ENCODE measurements at places on chromosomes 2 and 18.

DNA sequence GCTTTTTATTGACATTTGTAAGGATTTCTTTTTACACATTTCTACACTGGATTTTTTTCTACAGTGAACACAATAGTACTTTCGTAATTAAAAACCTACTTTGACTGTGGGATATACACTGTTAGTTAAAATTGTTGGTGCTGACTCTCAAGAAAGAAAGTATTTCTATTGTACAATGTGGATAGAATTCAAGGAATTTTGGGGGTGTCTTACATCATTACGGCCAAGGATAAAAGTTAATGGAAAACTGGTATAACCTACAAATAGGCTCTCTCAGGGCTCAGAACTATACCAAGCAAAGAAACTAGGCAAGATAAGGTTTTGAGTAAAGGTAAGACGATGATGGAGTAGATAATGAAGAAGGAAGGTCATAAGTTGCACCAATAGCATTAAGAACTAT is 198.4 kb upstream of the PARD3B start:
- DNase-seq, result no peak

- no peak for DNase-seq
These were observed 110.0 kb downstream of the MYCN start for GRCh38 chr2:16050261-16050907.

DNA sequence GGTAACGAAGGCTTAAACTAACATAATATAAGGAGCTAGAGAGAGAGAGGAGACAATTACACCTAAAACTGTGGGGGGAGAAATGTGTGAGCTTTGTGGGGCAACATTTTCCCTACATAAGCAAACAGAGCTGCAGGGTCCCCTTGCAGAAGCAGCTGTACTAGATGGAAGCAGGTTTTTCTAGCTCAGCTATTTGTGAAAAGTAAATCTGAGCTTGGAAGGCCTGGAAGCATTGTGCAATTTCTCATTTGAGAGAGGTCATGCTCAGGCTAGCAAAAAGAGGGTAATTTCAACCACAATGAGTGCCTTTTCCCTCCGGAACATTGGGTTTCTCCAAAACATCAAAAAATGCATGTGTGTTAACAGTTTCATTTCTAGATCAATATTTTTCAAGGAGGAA is 130.0 kb downstream of the ARL4C start:
- DNase-seq, result no peak

- DNase-seq, result no peak
These were observed 102.4 kb downstream of the STK39 start for GRCh38 chr2:168145011-168145410.

GRCh38 chr18:70376914-70377258 is 88.0 kb downstream of the SOCS6 start:
- DNase-seq, result no peak

DNA sequence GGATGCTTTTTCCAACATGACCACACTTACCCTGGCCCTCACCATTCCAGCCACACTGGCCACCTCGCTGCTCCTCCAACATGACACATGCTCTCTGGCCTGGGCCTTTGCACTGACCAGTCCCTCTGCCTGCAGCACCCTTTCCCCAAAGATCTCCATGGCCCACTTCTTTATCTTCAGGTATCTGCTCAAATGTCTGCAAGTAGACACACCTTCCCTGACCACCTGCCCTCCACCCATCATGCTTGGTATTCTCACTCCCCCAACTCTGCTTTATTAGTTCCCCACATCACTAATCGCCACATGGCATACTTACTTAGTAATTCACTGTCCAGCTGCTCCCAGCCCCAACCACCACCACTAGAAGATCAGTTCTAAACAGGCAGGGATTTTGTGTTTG is 214.2 kb downstream of the BCL11A start:
- DNase-seq, result no peak

DNA sequence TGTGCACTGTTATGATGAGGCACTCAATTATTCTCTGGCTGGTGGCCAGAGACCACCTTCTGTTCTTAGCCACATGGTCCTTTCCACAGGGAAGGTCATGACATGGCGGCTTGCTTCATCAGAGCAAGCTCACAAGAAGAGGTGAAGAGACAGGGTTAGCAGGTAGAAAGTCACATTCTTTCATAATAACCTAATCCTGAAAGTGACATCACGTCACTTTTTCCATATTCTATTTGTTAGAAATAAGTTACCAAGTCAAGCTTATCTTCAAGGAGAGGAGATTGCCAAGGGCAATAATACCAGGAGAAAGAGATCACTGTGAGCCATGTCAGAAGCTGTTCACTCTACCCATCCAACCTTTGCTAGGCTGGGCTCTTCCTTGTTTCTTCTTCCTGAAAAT is 139.4 kb downstream of the OSR1 start:
- DNase-seq, result no peak

DNA sequence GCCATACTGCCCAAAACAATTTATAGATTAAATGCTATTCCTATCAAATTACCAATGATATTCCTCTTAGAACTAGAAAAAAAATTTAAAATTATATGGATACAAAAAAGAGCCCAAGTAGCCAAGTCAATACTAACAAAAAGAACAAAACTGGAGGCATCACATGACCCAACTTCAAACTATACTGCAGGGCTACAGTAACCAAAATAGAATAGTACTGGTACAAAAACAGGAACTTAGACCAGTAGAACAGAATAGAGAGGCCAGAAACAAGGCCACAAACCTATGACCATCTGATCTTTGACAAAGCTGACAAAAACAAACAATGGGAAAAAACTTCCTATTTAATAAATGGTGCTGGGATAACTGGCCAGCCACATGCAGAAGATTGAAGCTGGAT is 86.1 kb upstream of the KYNU start:
- DNase-seq, result no peak

DNA sequence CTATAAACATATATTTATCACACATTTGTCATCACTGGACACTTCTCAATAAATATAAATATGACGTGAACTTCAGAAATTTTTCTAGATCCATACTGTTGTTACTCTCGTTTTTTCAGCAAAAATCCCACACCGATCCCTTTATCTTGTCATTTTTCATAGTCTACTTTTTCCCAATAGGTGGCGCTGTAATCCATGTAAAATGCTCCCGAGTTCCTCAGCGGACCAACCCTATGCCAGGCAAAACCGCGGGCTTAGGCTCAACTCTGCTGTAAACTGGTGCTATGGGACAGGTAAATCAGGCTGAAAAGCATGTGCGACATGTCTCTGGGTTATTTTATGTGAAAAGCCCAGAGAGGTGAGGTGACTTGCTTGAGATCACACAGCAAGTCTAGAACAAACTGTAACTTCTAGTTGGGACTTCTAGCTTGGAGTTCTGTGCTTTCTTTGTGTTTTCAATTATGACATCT is 104.0 kb downstream of the COBLL1 start:
- no peak for DNase-seq

GRCh38 chr2:155145758-155146229 is 447.3 kb downstream of the KCNJ3 start:
- peak; percentile 87 for DNase-seq

GRCh38 chr2:169336695-169337094 is 25.6 kb downstream of the LRP2 start:
- no peak for DNase-seq

DNA sequence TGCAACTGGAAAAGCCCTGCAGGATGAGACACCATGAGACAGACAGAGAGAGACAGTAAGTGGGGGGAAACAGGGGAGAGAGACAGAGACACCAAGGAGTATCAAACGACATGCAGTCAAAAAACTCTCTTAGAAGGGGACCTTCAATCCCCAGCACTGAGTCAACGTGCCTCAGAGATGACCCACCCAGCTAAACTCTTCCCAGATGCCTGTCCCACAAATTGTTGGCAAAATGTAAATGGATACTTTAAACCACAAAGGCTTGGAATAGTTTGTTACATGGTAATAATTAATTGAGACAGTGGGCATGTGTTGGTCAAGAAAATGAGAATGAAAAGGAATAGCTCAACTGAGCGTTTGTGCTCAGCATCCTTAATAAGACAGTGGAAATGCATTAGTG is 98.3 kb downstream of the GRB14 start:
- no peak for DNase-seq

DNA sequence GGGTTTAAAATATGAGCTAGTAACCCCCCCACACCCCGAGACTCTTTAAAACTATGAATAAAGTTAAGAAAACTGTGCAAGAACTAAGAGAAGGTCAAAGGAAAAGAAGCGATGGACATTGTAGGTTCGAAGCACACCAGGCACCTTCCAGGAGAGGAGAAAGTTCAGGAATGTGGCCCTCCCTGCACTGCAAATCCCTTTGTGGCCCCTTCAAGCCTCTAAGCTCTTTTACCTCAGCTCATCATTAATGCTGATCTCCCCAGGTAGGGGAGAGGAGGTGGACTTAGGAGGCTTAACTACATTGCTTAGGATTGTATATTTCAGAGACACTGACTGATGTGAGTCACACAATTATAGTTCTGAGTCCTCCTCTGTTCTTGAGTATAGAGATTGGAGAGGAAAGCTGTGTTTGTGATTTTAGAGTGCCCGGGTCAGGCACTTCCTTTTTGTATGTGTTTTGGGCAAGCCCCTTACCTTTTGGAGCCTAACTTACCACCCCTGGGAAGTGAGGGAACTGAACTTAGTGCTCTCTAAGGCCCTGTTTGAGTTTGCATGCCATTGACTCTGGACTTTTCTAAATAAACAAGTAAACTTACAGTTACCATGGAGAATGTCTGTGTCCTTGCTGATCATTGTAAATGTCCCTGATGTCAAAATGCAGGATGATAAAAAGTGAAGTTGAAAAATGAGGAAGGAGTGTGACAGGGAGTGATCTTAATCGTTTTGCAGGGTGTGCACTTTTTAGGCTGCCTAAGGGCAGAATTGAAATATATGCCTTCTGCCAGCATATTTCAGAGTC is 140.8 kb upstream of the ZEB2 start:
- DNase-seq, result no peak

DNA sequence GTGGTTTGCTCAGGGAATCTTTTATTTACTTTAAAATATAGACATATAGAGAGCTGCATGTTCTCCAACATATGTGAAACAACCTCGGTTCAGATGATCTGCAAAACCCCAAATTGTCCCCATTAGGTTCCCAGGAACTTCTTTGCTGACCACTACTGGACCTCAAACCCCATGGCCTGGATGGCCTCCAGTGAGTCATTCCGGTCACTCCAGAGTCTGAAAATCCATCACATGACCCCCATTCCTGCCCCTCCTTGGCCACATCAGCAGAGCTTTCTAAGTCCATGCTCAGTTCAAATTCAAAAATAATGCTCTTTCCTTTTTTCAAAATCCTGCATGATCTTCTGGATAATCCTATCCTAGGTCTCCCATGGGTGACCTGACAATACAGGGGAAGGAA is 271.0 kb downstream of the TNS1 start:
- DNase-seq, result no peak

- no peak for DNase-seq
These were observed 5.1 kb downstream of the RHOB start for GRCh38 chr2:20451761-20452499.

Measured in NCI-H1417 treated with DMSO at 0.1 percent for 48 hours (cell line).